ENCODE measurements at places on chromosomes 11 and 22.

DNA sequence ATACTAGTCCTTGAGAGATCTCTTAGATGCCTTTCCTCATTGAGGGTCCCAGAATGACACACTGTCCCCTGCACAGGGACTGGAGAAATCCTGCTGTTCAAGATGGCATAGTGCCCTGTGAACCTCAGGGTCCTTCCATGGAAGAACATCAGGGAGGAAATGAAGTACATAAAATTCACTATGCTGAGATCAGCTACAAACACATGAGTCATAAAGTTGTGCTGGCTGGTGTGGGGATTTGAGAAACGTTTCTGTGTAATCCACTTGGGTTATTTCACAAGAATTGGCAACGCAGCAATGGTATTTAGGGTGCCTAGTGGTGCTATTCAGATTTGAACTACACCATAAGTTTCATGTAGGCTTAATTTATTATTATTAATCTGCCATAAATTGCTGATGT is 174.4 kb downstream of the MAML2 start:
- no peak for DNase-seq

GRCh38 chr22:49150801-49151221 is 676.9 kb downstream of the BRD1 start:
- DNase-seq = no peak

DNA sequence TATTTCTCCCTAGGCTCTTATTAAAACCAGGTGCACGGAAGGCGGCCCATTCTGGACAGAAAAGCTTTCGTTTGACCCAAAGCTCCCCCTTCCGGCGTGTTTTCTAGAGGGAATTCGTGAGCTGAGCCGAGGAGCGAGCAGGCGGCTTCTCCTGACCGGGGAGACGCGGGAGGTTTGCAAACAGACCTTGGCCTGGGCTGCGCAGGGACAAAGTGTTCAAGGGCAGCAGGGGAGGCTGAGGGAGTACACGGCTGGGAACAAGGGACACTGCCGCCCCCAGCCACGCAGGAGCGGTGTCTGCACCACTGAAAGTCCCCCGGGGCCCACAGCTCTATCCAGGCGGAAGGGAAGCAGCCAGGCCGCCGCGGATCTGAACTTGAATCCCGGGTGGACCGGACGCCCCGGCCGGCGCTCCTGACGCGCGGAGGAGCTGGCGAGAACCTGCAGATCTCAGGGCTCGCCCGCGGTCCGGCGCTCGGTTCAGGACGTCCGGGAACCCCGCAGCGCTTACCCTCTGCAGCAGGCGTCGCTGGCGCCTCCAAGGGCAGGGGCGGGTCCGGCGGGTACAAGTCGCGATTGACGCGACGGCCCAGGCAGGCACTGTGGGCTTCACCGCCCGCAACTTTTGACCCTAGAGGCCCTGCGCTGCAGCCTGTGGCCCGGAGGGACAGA is 101.9 kb downstream of the WT1 start:
- peak; percentile 92 for DNase-seq

- no peak for DNase-seq
These were observed 638.5 kb downstream of the NTM start for GRCh38 chr11:132008872-132009271.

DNA sequence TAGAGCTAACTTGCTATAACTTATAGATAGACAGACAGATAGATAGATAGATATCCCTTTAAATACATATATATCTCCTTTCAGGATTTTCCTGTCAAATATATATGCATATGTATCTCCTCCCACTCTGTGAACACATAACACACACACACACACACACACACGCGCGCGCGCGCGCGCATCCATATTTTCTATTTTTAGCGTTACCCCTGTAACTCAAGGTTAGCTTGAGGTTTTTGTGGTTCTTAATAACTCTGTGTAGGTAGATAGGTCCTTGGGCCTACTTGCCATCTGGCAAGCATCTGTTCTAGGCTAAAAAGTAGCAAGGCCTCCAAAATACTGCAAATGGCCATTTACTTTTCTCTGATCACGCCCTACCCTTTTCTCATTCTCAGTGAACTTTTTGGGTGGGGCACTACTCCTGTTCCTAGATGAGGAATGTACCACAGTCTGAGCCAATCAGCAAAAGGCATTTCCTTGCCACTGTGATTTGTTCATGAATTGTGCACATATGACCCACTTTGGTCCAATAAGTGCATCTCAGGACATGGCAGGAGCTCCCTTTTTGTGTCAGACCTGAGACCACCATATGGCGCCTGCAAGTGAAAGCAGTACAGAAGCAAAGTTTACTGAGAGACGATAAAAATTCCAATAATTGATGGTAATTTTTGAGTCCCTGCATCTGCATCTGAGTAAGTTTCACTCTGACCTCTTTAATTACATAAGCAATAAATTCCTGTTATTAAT is 740.5 kb upstream of the API5 start:
- DNase-seq = no peak

GRCh38 chr11:70415191-70415590 is 16.9 kb downstream of the CTTN start:
- DNase-seq = peak; percentile 87

DNA sequence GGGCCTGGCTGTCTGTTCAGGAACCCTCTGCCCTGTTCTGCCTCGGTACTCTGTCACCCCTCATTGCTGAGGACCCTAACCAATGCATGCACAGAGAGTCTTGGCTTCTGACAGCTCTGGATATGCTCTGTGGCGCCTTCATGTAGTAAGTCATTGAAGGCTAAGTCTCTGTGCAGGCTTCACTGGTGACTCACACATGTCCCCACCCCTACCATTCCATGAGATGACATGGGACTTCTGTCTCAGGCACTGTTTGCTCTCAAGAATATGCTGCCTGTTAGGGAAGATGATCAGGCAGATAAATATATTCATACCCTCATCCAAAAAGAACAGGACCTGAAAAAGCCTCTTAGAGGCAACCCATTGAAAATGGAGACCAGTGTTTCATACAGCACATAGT is 43.6 kb upstream of the HORMAD2 start:
- DNase-seq = no peak

DNA sequence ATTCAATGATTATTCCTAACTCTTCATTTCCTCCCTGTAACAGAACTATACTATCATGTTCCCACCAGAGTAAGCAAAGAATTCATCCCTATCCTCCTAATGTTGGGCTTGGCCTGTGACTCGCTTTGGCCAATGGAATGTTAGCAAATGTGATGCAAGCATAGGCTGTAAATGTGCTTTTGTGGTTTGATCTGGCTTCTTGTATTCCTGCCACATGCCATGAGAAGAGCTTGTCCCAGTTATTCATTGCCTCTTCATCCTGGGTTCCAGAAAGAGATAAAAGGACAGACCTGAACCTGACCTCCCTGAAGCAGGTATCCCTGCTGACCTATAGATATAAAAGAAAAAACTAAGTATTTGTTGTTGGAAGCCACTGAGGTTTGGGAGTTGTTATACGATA is 51.0 kb downstream of the SYTL2 start:
- no peak for DNase-seq

DNA sequence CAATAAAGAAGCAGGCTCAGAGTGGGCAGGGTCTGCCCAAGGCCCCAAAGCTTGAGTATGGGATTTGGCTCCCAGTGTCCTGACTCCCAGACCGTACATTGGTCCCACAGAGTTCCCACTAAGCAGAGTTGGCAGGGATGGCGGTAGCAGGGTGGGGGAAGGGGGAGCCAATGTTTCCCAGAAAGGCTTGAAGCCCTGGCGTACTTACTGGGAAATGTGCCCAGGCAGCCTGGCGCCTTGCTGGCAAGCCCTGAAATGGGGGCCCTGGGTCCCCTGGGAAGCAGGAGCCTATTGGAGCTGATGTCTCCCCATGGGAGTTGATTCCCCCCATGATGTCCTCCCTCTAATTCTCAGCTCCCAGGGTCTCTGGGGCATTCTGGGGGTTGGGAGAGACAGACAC is 9.3 kb downstream of the ARHGEF17 start:
- DNase-seq = peak; percentile 74

DNA sequence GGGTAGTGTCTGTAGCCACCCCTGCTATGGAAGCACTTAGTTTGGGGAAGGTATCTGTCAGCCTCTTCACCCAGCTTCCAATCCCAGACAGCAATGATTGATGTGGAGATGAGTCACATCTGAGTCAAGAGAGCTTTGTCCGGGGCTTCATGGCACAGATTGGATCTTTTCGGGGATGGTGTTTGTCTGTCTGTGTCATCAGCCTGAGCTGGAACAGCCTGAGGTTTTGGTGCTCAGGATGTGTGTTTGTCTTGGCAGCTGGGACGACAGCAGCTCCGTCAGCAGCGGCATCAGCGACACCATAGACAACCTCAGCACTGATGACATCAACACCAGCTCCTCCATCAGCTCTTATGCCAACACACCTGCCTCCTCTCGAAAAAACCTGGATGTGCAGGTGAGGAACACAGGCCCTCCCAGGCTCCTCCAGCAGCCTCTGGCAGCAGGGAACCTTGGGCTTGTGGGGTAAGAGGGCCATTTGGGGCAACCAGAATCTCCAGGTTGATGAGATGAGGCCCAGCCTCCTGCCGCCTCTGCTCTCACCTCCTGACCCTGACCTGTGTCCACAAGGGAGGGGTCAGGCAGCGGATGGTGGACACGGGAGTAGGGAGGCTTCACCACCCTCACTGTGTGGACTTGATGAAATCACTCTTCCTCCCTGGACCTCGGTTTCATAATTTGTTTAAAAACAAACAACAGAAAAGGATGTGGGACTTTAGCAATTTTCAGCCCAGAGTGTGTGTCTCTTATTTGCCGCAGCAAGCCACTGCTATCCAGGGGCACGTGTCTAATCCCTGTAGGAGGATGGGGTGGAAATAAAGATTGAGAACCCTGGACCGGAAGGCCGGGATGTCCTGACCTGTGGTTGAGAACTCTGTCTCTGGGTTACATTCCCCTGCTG is 124.3 kb downstream of the DBX1 start:
- no peak for DNase-seq

GRCh38 chr11:97290464-97291041 is 900.7 kb downstream of the JRKL start:
- no peak for DNase-seq

GRCh38 chr11:83157594-83158356 is 844 bp downstream of the PCF11 start:
- DNase-seq = peak; percentile 80

DNA sequence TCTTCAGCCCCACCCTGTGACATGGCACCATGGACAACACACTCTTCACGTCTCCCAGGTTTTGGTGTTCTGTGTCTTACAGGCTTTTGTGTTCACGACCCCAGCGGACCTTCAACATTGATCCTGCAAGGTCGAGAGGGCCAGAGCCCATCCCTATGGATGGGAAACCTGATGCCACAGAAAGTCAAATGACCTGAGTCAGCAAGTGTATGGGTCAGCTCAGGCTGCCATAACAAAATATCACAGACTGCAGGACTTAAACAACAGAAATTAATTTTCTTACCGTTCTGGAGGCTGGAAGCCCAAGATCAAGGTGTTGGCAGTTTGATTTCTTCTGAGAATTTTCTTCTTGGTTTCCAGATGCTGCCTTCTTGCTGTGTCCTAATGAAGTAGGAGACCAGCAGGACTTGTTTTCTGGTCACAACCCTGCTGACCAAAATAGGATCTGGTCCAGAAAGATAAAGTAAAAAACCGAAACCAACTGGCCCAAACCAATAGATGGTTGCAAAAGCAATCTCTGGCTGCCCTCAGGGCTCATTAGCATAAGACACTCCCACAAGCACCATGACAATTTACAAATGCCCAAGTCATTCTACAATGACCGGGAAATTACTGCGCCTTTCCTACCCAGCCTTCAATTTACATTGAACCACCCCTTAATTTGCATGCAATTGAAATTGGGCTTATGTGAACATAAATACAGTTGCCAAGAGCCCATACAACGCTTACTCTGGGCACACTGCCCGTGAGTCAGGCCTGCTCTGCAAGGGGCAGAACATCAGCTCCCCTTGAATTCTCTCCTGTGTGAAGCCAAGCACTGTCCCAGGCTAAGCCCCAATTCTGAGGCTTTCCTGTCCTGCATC is 113.9 kb downstream of the RPS6KA4 start:
- no peak for DNase-seq

- no peak for DNase-seq
These were observed 607.5 kb downstream of the METTL15 start for GRCh38 chr11:28715726-28716125.

DNA sequence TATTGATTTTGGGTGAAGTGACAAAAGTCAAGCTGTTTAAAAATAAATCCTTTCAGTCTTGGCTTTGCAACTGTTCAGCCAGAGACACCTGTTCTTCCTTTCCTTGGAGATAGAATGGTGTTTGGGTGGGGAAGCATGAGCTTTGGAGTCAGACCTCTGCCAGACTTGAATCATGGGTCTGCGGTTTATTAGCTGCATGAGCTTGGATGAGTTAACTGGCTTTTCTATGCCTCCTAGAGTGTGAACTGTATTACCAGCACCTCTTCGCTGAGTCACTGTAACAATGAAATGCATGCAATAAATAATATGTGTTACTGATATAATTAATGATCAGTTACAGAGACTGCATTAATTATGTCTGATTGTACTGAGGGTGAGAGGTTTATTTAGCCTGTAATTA is 13.5 kb upstream of the MYEOV start:
- no peak for DNase-seq

DNA sequence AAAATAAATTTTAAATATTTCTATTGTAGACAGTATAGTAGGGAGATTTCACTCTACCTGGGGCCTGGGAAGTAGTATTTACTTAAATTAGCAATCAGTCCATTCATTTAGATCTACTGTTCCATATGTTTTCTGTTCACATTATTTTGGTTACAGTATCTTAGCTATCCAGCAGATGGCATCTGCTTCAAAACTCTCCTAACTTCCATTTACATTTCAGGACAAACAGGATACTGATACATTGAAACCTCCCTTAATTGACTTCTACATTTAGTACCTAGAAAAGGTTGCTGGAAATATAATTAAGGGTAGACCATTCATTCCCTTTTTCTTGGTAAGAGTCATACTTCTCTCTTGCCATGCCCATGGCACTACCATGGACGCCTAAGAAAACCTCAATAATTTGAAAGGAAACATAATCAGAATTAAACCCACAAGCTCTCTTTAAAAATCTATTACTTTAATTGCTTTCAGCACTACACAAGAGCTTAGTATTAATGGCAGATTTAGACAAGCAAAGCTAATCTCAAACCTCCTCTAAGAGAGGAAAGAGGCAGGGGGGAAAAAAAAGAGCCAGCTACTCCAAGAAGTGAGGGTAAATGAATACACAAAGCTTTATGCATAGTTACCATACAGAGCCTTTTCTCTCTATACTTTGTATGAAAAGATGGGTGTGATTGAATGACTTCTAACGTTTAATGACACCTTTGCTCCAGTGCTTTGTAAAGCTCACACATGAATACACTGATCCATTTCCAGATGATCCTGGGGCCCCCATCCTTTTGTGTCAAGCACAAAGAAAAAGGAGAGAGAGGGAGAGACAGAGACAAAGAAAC is 131.2 kb upstream of the MTMR2 start:
- no peak for DNase-seq

- DNase-seq = no peak
These were observed 385.6 kb downstream of the DCDC1 start for GRCh38 chr11:30983776-30984441.

DNA sequence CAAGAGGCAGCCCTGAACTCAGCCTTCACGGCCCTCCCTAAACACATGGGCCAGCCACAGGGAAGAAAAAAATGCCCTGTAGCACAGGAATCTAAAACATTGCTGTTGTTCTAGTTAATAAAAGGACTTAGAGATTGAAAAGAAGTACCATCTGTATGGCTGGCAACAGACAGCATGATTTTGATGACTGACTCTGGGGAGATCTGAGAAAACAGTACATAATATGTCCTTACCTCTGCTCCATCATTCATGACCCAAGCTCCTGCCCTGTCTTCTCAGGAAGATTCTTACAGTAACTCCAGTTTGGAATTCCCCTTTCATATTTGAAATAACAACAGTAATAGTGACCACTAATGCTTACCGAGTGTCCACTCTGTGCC is 244.2 kb downstream of the ETS1 start:
- DNase-seq = no peak

Data from posterior cingulate gyrus (tissue), 11 donors.